ENCODE measurements at places on chromosomes 11 and 22. TPM values are rescaled to one million over a fixed set of nuclear protein-coding genes. Genes with fewer than 3 reads are reported as not detected.

DNA sequence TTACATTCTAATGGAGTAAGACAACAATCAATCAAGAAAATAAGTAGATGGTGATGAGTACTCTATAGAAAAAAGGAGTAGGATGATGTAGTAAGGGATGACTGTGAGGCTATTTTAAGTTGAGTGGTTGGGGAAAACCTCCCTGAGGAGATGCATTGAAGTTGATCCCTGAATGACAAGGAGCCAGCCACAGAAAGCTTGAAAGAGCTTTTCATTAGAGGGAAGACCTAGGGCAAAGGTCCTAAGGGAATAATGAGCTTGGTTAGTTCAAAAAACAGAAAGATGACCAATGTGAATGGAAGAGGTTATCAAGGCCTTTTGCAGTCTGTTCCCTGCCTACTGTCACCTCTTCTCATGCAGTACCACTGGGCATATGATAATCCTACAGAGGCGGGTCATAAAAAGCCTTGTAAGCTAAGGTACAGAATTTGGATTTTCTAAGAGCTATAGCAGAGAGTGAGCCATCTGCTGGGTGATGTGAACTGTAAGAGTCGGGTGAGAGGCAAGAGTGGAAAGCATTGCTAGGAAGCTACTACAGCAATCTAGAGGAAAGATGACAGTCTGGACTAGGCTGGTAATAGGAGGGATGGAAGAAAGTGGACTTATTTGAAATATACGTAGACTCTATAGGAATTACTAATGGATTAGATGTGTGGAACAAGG, 3.1 kb downstream of the PPP2R1B start:
- no peak for DNase-seq

DNA sequence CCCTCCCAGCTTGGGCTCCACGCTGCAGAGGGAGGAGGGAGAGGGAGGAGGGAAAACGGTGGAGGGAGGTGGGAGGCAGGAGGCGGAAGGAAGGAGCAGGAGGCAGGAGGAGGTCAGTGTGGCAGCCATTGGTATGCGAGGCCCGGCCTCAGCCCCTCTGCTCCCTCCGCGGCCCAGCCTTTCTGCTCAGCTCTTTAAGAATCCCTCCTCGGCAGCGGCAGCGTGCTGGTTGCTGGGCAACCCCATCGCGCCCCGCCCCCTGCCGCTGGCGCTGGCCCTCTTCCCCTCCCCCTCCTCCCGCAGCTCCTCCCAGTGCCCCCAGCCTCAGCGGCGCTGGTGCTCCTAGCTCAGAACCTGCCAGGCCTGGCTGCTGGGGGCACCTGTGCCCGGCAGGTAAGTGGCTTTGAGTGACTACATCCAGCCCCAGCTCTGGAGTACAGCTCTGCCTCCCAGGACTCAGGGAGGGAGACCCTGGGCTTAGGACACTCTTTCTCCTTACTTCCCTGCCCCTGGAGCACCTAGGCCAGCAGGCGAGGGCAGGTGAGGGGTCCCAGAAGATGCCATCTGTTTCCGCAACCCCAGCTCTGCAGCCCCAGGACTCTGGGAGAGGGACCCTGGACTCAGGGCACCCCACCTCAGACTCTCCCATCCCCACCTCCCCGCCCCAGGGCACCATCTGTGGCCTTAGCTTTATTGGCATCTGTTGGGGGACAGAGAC, 7.2 kb upstream of the FLRT1 start:
- peak; percentile 46 for DNase-seq

DNA sequence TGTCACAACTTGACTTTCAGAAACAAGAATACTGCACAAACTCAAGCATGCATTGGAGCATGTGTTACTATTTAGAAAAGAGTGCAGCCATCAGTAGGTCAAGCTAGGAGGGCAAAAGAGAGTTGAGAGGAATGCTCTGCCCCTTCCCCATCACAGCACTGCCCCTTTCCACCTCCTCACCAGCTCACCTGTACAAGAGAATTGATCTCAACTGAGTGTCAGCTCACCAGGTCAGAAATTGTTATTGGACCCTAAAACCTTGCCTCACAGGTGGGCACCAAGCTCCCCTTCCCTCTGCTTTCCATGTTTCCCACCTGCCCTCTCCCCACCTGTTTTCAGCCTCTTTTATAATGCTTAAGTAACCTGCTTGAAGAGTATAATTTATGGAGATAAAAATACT, 48.8 kb downstream of the DKK3 start:
- DNase-seq: no peak

Gene FREY1
- total RNA-seq: 1.0 TPM

DNA sequence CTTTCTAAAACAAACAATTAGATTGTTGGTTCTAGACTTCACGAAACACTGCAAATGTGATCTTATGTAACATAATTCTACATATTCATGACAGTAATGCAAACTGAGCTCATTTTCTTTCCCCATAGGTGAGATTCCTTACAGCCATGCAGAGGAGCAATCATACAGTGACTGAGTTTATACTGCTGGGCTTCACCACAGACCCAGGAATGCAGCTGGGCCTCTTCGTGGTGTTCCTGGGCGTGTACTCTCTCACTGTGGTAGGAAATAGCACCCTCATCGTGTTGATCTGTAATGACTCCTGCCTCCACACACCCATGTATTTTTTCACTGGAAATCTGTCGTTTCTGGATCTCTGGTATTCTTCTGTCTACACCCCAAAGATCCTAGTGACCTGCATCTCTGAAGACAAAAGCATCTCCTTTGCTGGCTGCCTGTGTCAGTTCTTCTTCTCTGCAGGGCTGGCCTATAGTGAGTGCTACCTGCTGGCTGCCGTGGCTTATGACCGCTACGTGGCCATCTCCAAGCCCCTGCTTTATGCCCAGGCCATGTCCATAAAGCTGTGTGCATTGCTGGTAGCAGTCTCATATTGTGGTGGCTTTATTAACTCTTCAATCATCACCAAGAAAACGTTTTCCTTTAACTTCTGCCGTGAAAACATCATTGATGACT, 1.5 kb downstream of the OR9G1 start:
- DNase-seq: no peak

Gene F2
- not detected for total RNA-seq

GRCh38 chr11:84993386-84993785, 633.8 kb downstream of the DLG2 start:
- DNase-seq: peak; percentile 3

DNA sequence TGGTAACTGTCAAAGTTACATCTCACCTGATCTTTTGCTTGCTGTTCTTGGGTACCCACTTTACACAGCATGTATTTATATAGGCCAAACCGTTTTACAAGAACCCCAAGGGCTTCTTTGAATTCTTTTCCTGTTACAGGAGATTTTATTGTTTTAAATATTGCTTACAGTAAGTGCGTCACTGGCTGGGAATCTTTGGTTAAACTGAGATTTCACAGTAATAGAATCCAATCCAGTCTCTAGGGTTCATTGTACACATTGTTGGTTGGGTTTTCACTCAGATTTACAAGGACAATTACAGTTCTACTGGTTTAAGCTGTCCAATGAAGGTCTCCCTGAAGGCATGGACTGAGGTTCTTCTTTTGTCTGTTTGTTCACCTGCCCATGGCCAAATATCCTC, 171.7 kb downstream of the INSC start:
- DNase-seq: no peak

GRCh38 chr11:3837793-3838192, 3.0 kb downstream of the RHOG start:
- no peak for DNase-seq

DNA sequence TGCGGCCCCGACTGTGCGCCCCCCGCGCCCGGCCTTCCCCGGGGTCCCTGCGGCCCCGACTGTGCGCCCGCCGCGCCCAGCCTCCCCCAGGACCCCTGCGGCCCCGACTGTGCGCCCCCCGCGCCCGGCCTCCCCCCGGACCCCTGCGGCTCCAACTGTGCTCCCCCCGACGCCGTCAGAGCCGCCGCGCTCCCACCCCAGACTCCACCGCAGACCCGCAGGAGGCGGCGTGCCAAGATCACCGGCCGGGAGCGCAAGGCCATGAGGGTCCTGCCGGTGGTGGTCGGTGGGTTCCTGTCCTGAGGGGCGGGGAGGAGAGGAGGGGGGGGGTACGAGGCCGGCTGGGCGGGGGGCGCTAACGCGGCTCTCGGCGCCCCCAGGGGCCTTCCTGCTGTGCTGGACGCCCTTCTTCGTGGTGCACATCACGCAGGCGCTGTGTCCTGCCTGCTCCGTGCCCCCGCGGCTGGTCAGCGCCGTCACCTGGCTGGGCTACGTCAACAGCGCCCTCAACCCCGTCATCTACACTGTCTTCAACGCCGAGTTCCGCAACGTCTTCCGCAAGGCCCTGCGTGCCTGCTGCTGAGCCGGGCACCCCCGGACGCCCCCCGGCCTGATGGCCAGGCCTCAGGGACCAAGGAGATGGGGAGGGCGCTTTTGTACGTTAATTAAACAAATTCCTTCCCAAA, 3.1 kb downstream of the DRD4 start:
- DNase-seq: no peak

Gene RHOD
- total RNA-seq: 0.47 TPM

Gene CEP126
- 1.3 TPM for total RNA-seq

DNA sequence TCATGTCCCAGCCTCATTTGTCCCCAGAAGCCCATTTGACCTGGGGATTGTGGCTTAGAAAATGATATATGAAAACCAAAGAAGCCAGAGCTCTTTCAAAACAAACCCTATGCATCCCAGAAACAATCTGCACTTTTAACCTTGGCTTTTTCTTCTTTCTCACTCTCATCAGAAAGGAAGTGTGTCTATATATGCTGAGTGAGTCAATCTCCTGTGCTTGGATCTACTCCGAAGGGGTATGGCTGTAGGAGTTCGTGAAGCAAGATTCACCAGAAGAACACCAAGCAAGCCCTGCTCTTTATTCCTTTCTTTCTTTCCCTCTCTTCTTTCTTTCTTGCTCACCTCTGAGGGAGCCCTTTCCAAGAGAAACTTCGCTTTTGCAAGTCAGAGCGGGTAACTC, 636 bp downstream of the PAMR1 start:
- no peak for DNase-seq

GRCh38 chr22:11628651-11629511, 3899.1 kb upstream of the OR11H1 start:
- no peak for DNase-seq

- peak; percentile 91 for DNase-seq
Measured at GRCh38 chr22:30920407-30920806, 48.2 kb downstream of the MORC2 start.

- no peak for DNase-seq
Measured at GRCh38 chr22:45893516-45893915, 83.4 kb downstream of the WNT7B start.

GRCh38 chr22:19867617-19868016, 12.9 kb upstream of the GNB1L start:
- DNase-seq: no peak

GRCh38 chr22:46081831-46082210, 68.5 kb upstream of the PPARA start:
- DNase-seq: no peak

DNA sequence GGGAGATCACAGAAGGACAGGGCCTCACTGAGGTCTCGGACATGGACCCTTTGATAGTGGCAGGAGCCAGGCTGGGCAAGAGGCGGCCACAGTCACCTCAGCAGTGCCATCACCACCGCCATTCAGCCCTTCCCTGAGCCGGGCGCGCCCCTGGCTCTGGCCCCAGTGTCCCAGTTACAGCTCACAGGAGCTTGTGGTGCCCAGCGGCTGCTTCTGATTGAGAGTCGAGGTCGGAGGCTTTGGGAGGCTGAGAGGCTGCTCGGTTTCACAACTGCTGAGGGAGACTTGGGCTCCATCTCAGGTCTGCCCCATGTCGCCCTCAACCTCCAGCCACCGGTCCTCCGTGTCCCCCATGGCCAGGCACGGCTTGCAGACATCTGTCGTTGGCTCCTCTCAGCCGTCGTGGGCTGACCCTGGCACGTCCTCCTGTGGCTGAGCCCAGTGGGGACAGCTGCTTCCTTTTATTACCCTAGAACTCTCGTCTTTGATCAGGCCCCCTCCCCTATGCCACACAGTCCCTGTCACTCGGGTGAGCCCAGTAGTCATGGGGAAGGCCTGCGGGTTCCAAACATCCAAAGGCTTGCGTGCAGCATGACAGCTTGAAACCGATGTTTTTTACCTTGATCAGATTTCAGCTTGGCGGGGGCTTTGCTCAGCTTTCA, 28.4 kb upstream of the PPP6R3 start:
- DNase-seq: no peak

Gene P2RX6
- total RNA-seq: 0.18 TPM

- no peak for DNase-seq
Measured at GRCh38 chr22:44999687-45000086, 10.1 kb downstream of the PHF21B start.
